M059J (cell line): ENCODE measurements at places on chromosomes 16 and 17. TPM values are rescaled to one million over a fixed set of nuclear protein-coding genes. Genes with fewer than 3 reads are reported as not detected.

Gene TBC1D3H
- not detected in 2 replicates for total RNA-seq

Gene SYT17
- 0.39 and 0.81 TPM in 2 replicates for total RNA-seq

- DNase-seq = no peak
These were observed 1.0 kb downstream of the TEPSIN start for GRCh38 chr17:81237591-81238489.

DNA sequence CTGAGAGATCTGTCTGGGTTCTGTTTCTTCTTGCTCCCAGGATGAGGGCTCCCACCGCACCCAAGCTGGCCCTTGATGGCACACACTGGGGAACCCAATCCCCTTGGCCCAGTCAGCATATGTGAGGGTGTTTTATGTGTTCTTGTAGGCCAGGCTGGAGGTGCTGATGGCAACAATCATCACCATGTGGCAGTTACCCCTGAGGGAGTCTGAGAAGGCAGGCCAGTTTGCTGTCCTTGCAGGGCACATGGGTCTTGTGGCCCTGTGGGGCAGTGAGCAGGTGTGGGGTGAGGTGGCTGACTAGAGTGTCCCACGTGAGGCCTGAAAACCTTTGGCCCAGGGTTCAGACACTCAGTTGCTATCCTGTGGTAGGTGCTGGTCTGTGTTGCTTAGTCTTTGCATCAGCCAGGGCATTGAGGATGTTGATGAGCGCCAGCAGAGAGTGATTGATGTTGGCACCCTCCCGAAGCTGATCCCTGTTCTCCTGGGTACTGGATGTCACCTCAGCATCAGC is 2183.0 kb downstream of the TP53TG3F start:
- DNase-seq = no peak
